ENCODE measurements at places on chromosomes 12 and 14. TPM values are rescaled to one million over a fixed set of nuclear protein-coding genes. Genes with fewer than 3 reads are reported as not detected.
A peak's percentile ranks its signal among the peaks of the same experiment; 100 is the strongest.

GRCh38 chr14:93096691-93097322, 18.9 kb downstream of the ITPK1 start:
- no peak overlapping the region for H3K4me3 ChIP-seq
- no peak overlapping the region for H3K27ac ChIP-seq
- DNase-seq = no peak
- H3K36me3 ChIP-seq = no peaks in the 10 kb centered on the region
- H3K4me1 ChIP-seq = no peaks in the 10 kb centered on the region

The OR4Q2 gene
- total RNA-seq = not detected

The RBP5 gene
- 74.6 TPM for total RNA-seq

The PCK2 gene
- total RNA-seq = 36.1 TPM

The VRTN gene
- not detected for total RNA-seq

DNA sequence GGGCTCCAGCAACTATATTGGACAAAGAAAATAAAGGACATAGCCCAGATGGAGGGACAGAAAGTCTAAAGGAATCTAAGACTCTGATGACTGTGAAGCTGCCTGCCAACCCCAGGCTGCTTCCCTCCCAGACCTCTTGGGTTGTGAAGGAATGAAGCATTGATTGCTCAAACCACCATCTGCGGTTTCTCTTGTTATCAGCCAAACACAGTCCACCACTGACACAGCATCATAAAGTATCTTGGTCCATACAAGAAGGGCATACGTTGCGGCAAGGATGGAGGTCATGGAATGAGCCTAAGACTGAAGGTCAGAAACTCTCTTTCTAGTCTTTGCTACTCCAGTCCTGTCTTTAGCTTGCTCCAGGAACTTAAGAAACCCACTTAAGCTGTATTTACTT, 58.5 kb upstream of the PLXNC1 start:
- H3K27me3 ChIP-seq = no peaks in the 10 kb centered on the region
- no peaks in the 10 kb centered on the region for H3K4me1 ChIP-seq
- H3K27ac ChIP-seq = no peak overlapping the region
- DNase-seq = no peak
- H3K36me3 ChIP-seq = no peaks in the 10 kb centered on the region

The TCL1B gene
- not detected for total RNA-seq

DNA sequence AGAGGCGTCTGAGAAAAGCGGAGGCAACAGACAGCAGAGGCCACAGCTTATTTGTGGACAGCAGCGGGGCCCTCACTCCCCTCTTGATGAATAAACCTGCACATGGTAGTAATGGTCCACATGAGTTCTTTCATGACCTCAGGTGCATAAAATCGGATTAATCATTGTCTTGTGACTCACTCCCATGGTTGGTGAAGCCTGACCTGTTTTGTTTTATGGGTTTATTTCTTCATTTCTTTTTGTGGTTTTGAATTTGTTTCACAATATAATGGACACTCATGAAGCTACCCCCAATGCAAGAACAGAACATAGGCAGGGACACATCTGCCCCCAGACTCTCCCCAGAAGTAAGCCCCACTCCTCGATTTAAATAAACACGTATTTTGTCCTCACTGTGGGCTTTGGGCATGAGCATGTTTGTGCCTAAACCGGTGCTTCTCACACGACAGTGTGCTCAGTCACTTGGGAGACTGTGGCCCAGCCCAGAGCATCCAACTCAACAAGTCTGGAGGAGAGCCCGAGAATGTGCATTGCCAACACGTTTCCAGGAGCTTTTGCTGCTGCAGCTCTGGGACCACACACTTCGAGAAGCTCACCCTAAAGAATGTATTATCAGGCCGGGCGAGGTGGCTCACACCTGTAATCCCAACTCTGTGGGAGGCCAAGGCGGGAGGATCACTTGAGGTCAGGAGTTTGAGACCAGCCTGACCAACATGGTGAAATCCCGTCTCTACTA, 116.1 kb downstream of the SCARB1 start:
- peak overlapping the region; percentile 95 for H3K27ac ChIP-seq
- H3K36me3 ChIP-seq = no peaks in the 10 kb centered on the region
- peak; percentile 70 for DNase-seq
- no peaks in the 10 kb centered on the region for H3K27me3 ChIP-seq
- H3K4me1 ChIP-seq = peaks cover 33% of the 10 kb centered on the region
- H3K4me3 ChIP-seq = no peak overlapping the region

DNA sequence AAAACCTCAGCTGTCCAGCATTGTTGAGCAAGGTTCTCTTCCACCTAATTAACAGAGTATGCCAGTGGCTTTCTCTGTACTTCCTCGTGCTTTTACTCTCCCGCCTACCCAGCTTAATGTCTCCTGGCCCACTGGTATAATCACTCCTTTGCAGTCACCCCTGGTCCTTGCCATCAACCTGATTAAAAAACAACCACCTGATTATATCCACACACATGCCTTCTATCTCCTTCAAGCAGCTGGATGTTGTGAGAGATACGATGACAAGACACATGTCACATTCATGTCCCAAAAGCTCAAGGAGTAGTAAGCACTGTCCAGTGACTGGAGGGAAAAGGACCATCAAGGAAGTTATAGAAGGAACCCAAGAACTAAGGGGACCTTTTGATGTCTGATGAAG, 241.3 kb upstream of the GRIP1 start:
- DNase-seq = no peak
- no peak overlapping the region for H3K27ac ChIP-seq
- no peaks in the 10 kb centered on the region for H3K27me3 ChIP-seq
- no peaks in the 10 kb centered on the region for H3K36me3 ChIP-seq
- H3K4me3 ChIP-seq = no peak overlapping the region

The MIPOL1 gene
- total RNA-seq = 14.8 TPM

GRCh38 chr12:102609996-102610395, 129.6 kb upstream of the IGF1 start:
- no peak overlapping the region for H3K4me3 ChIP-seq
- no peaks in the 10 kb centered on the region for H3K36me3 ChIP-seq
- H3K27me3 ChIP-seq = no peaks in the 10 kb centered on the region
- H3K27ac ChIP-seq = no peak overlapping the region

Measured in kidney (tissue), 22 donors.